ENCODE measurements at places on chromosomes 16 and 17.

DNA sequence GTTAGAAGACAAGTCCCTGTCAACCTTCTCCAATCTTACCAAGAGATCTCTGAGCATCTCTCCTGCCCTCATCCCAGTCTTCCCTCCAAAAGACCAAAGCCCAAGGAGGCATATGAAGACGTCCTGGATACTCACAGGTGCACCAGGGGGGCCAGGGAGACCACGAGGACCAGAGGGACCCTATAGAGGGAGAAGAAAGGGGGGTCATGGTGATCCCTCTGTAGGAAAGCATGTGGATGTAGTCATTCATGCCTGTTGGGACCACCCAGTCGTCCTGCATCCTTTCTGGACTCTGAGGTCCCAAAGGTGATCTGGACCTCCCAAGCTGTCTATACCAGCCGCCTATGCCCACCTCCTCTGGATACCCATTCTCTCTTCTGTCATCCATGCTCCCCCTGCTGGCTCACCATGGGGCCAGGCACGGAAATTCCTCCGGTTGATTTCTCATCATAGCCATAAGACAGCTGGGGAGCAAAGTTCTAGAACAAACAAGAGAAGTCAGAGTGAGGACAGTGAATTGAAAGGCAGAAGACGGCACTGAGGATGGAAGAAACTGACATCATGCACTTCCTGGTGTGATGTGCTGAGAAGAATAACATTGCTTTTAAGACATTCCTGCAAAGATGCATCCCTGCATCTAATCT is 3.3 kb downstream of the COL1A1 start:
- DNase-seq, result peak; percentile 54

DNA sequence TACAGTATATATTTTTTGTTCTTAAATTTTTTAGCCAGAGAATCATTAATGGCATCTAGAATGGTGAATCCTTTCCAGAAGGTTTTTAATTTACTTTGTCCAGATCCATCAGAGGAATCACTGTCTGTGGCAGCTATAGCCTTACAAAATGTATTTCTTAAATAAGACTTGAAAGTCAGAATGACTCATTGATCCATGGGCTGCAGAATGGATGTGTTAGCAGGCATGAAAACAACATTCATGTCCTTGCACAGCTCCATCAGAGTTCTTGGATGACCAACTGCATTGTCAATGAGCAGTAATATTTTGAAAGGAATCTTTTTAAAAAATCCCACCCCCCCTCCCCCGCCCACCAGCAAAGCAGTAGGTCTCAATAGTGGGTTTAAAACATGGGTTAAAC is 51.4 kb downstream of the CACNG1 start:
- no peak for DNase-seq

GRCh38 chr16:79484237-79484636 is 116.3 kb downstream of the MAF start:
- no peak for DNase-seq

DNA sequence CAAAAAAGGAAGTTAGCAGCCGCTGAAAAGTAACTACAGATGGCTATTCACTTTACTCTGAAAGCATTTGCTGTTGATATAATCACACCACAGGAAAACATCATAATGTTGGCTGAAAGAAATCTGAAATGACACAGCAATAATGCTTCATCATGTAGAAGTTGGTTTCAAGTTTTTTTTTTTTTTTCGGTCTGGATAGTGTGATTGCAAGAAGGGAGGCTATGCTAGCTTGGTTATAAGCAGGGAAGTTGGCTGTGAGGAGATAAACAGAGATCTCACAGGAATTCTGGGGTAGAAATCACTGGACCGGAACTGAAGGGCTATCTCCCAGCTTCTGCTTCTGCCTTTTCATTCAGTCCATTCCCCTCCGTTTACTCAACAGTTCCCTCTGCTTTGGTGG is 57.9 kb downstream of the MYO1D start:
- DNase-seq, result no peak

- DNase-seq, result no peak
These were observed 92.6 kb upstream of the ASIC2 start for GRCh38 chr17:33385713-33386112.
